ENCODE measurements at places on chromosomes 6 and 20.

DNA sequence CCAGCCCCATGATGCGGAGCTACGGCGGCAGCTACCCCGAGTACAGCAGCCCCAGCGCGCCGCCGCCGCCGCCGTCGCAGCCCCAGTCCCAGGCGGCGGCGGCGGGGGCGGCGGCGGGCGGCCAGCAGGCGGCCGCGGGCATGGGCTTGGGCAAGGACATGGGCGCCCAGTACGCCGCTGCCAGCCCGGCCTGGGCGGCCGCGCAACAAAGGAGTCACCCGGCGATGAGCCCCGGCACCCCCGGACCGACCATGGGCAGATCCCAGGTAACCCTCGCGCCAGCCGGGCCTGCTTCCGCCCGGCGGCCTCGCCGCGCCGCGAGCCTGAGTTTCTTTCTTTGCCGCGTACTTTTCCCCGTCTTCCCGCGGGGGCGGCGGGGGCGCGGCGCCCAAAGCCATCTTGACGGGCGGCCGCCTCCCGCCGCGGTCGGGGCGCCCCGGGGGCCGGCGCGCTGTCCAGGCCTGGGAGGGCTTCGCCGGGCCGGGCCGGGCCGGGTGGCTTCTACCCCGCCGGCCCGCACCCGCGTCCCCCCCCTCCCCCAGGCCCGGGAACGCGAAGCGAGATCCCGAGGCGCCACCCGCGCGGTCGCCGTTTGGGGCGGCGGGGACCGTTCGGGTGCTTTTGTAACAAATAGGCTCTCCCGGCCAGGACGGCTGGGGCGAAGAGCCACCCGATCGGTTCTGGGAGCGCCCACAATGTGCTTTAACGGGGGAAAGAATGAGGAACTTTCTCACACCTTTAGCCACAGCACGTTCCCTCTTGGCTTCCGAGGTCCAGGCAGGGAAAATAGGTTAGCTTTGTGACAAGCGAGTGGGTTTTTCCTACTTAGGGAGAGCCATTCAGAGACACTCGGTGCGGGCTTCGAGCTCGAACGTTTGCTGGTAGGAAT lies 2.3 kb downstream of the ARID1B start:
- H3K36me3 ChIP-seq, result peaks cover 5% of the 10 kb centered on the region
- peak; percentile 26 for DNase-seq
- H3K4me1 ChIP-seq, result peaks cover 7% of the 10 kb centered on the region
- no peaks in the 10 kb centered on the region for H3K27me3 ChIP-seq
- peak overlapping the region; percentile 69 for H3K27ac ChIP-seq
- peak overlapping the region; percentile 67 for H3K4me3 ChIP-seq

GRCh38 chr20:33675136-33675959 lies 1.1 kb upstream of the NECAB3 start:
- H3K27ac ChIP-seq, result no peak overlapping the region
- peak overlapping the region; percentile 62 for H3K4me3 ChIP-seq
- peaks cover 26% of the 10 kb centered on the region for H3K4me1 ChIP-seq
- no peaks in the 10 kb centered on the region for H3K27me3 ChIP-seq

DNA sequence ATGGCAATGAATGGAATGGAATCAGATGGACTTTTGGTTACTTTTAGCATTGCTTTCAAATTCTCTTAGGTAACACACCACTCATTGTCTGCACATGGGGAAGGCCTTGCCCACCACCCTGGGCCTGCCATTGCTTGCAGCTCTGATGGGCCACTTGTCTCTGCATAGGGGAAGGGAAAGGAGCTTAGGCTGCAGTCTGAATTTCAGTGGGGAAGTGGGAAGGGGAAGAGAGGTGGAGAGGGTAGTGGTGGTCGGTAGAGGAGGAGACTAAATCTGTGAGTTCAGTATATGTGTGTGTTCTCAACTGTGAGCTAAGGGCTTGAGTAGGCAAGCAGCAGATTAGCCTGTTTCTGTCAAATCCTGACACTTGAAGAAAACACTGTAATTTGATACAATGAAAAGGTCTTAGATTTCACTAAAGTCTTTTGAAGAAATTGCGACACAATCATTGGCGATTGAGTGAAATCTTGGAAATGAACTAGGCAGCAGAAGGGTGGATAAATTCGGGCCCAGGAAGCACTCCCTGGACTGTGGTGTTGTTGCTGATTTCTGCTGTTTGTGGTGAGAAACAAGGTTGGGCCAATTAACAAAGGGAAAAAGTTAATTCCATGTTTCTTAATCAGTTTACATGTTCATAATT lies 80.6 kb downstream of the OTOR start:
- H3K27ac ChIP-seq, result no peak overlapping the region
- H3K4me3 ChIP-seq, result no peak overlapping the region
- H3K4me1 ChIP-seq, result no peaks in the 10 kb centered on the region
- H3K27me3 ChIP-seq, result no peaks in the 10 kb centered on the region
- no peaks in the 10 kb centered on the region for H3K36me3 ChIP-seq

GRCh38 chr6:301929-302705 lies 9.8 kb downstream of the DUSP22 start:
- H3K27ac ChIP-seq, result no peak overlapping the region
- H3K36me3 ChIP-seq, result no peaks in the 10 kb centered on the region
- no peaks in the 10 kb centered on the region for H3K4me1 ChIP-seq
- no peak for DNase-seq
- no peaks in the 10 kb centered on the region for H3K27me3 ChIP-seq

- DNase-seq, result no peak
- H3K4me3 ChIP-seq, result no peak overlapping the region
- no peaks in the 10 kb centered on the region for H3K27me3 ChIP-seq
- H3K27ac ChIP-seq, result no peak overlapping the region
- H3K36me3 ChIP-seq, result no peaks in the 10 kb centered on the region
- peaks cover 9% of the 10 kb centered on the region for H3K4me1 ChIP-seq
Measured at GRCh38 chr6:106083618-106084017, 2.5 kb upstream of the PRDM1 start.

DNA sequence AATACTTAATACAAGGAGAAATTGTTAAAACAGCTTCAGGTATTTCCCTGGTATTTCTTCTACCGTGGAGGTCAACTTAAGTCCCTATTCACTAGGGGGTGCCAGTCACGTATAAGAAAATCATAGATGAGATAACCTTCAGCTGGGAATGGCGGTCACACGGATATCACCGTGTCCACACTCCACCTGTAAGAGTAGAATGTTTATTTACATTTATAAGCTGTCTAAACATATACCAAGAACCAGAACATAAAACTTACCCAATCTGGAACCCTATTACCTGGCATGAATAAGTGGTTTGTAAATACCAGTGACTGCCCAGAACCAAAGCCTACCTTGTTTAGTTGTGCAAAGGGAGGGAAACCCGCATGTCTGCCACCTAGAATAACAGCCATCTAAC lies 1.9 kb upstream of the ELOVL4 start:
- peaks cover 10% of the 10 kb centered on the region for H3K4me1 ChIP-seq
- H3K27me3 ChIP-seq, result peaks cover 11% of the 10 kb centered on the region
- H3K36me3 ChIP-seq, result no peaks in the 10 kb centered on the region

GRCh38 chr20:32830437-32830836 lies 10.7 kb downstream of the MAPRE1 start:
- no peak overlapping the region for H3K27ac ChIP-seq
- H3K4me1 ChIP-seq, result peaks cover 2% of the 10 kb centered on the region
- H3K27me3 ChIP-seq, result no peaks in the 10 kb centered on the region
- H3K4me3 ChIP-seq, result no peak overlapping the region

GRCh38 chr20:8470156-8470555 lies 338.1 kb downstream of the PLCB1 start:
- DNase-seq, result no peak
- no peaks in the 10 kb centered on the region for H3K4me1 ChIP-seq
- no peaks in the 10 kb centered on the region for H3K36me3 ChIP-seq
- no peak overlapping the region for H3K4me3 ChIP-seq
- no peak overlapping the region for H3K27ac ChIP-seq
- no peaks in the 10 kb centered on the region for H3K27me3 ChIP-seq

- peaks cover 92% of the 10 kb centered on the region for H3K27me3 ChIP-seq
- H3K27ac ChIP-seq, result no peak overlapping the region
- no peaks in the 10 kb centered on the region for H3K36me3 ChIP-seq
- peak overlapping the region; percentile 50 for H3K4me3 ChIP-seq
Measured at GRCh38 chr6:1390133-1390945, 963 bp downstream of the FOXF2 start.

DNA sequence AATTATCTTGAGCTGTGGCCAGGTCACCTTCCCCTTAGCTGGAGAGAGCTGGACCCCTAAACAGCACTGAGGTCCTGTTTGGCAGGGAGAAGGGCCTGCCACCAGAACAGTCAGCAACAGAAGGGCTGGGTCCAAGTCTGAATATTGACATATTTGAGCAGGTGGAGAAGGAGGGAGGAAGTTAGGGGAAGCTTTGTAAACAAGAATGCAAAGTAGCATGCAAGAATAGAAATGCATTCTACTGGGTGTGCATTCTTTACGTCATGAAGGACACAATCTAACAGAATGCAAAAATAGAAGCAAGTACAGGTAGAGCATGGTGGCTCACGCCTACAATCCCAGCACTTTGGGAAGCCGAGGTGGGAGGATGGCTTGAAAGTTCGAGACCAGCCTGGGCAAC lies 100.5 kb downstream of the QRSL1 start:
- H3K4me1 ChIP-seq, result no peaks in the 10 kb centered on the region
- H3K27me3 ChIP-seq, result no peaks in the 10 kb centered on the region
- H3K4me3 ChIP-seq, result no peak overlapping the region
- H3K36me3 ChIP-seq, result no peaks in the 10 kb centered on the region
- no peak for DNase-seq

- H3K4me3 ChIP-seq, result no peak overlapping the region
- no peak for DNase-seq
- no peaks in the 10 kb centered on the region for H3K4me1 ChIP-seq
- H3K36me3 ChIP-seq, result no peaks in the 10 kb centered on the region
- H3K27ac ChIP-seq, result no peak overlapping the region
- H3K27me3 ChIP-seq, result no peaks in the 10 kb centered on the region
Measured at GRCh38 chr20:10720565-10720964, 46.8 kb upstream of the JAG1 start.

DNA sequence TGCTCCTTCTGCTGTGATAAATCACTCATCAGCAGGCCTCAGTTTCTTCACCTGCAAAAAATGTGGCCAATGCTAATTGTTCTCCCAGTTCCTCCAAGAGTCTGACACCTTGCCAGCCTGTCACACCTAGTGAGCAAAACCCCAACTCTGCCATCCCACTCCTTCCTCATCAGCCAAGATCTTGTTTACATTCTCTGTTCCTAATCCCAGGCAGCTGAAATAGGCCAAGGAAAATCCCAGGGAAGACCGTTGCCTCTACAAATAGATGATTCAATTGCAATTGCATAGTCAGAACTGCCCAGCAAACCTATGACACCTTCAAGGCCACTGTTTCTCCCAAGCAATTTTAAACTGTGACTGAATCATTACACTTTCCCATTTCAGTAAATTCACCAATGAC lies 78.7 kb downstream of the GMDS start:
- peaks cover 5% of the 10 kb centered on the region for H3K4me1 ChIP-seq
- no peaks in the 10 kb centered on the region for H3K36me3 ChIP-seq
- H3K27me3 ChIP-seq, result no peaks in the 10 kb centered on the region
- H3K27ac ChIP-seq, result no peak overlapping the region
- DNase-seq, result no peak
- no peak overlapping the region for H3K4me3 ChIP-seq

- H3K4me3 ChIP-seq, result no peak overlapping the region
- peak; percentile 67 for DNase-seq
- peaks cover 2% of the 10 kb centered on the region for H3K36me3 ChIP-seq
- H3K27ac ChIP-seq, result peak overlapping the region; percentile 80
- H3K4me1 ChIP-seq, result peaks cover 55% of the 10 kb centered on the region
Measured at GRCh38 chr6:35048031-35048613, 93.0 kb downstream of the TCP11 start.

- H3K4me3 ChIP-seq, result no peak overlapping the region
- H3K27me3 ChIP-seq, result peaks cover 2% of the 10 kb centered on the region
- no peak overlapping the region for H3K27ac ChIP-seq
- DNase-seq, result no peak
Measured at GRCh38 chr20:38208523-38208922, 43.5 kb upstream of the TGM2 start.

- H3K4me3 ChIP-seq, result peak overlapping the region; percentile 81
- peaks cover 2% of the 10 kb centered on the region for H3K27me3 ChIP-seq
- no peak overlapping the region for H3K27ac ChIP-seq
- H3K36me3 ChIP-seq, result no peaks in the 10 kb centered on the region
- DNase-seq, result peak; percentile 33
Measured at GRCh38 chr6:53793318-53794136, 1.3 kb upstream of the LRRC1 start.

- H3K27ac ChIP-seq, result no peak overlapping the region
- DNase-seq, result no peak
- peaks cover 2% of the 10 kb centered on the region for H3K4me1 ChIP-seq
- peak overlapping the region; percentile 95 for H3K4me3 ChIP-seq
- H3K27me3 ChIP-seq, result peaks cover 8% of the 10 kb centered on the region
Measured at GRCh38 chr6:2244261-2245102, 923 bp downstream of the GMDS start.

DNA sequence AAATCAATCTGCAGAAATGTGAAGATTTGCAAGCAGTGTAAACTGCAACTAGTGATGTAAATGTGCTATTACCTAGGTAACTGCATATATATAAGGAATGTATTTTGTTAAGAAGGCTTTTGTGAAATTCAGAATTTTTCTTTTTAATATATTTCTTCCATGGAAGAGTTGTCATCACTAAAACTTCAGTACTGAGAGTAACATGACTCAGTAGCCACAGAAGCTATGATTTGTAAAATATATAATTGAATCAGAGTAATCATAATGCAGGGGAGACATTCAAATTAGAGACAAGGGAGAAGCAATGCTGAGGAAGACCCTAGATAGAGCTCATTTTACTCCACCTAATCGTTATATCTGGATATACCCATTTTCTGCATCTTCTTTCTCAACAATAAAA lies 141.7 kb downstream of the ADGRG6 start:
- H3K4me1 ChIP-seq, result peaks cover 7% of the 10 kb centered on the region
- H3K27me3 ChIP-seq, result no peaks in the 10 kb centered on the region
- no peak for DNase-seq

GRCh38 chr20:48823960-48824498 lies 3.8 kb downstream of the PREX1 start:
- DNase-seq, result no peak
- no peak overlapping the region for H3K4me3 ChIP-seq
- H3K36me3 ChIP-seq, result no peaks in the 10 kb centered on the region
- H3K27me3 ChIP-seq, result no peaks in the 10 kb centered on the region
- H3K4me1 ChIP-seq, result peaks cover 29% of the 10 kb centered on the region

- DNase-seq, result no peak
- H3K4me3 ChIP-seq, result no peak overlapping the region
- H3K27me3 ChIP-seq, result no peaks in the 10 kb centered on the region
- H3K36me3 ChIP-seq, result no peaks in the 10 kb centered on the region
Measured at GRCh38 chr20:45176526-45177267, 2.0 kb downstream of the PI3 start.

- no peaks in the 10 kb centered on the region for H3K27me3 ChIP-seq
- H3K36me3 ChIP-seq, result no peaks in the 10 kb centered on the region
- H3K4me1 ChIP-seq, result no peaks in the 10 kb centered on the region
Measured at GRCh38 chr6:74177506-74177905, 481.5 kb downstream of the CD109 start.

GRCh38 chr20:44540834-44541233 lies 19.0 kb upstream of the SERINC3 start:
- H3K4me3 ChIP-seq, result no peak overlapping the region
- H3K27me3 ChIP-seq, result no peaks in the 10 kb centered on the region
- no peaks in the 10 kb centered on the region for H3K36me3 ChIP-seq
- no peak overlapping the region for H3K27ac ChIP-seq
- DNase-seq, result no peak

- H3K4me3 ChIP-seq, result peak overlapping the region; percentile 79
- no peaks in the 10 kb centered on the region for H3K27me3 ChIP-seq
- H3K27ac ChIP-seq, result no peak overlapping the region
- H3K36me3 ChIP-seq, result peaks cover 12% of the 10 kb centered on the region
- no peak for DNase-seq
Measured at GRCh38 chr6:31158863-31159855, 770 bp downstream of the TCF19 start.

Data from neuronal stem cell (in vitro differentiated cells).